ENCODE measurements at places on chromosomes 6 and 20.

- DNase-seq, result no peak
These were observed 88.0 kb upstream of the RPS6KA2 start for GRCh38 chr6:166715065-166715464.

DNA sequence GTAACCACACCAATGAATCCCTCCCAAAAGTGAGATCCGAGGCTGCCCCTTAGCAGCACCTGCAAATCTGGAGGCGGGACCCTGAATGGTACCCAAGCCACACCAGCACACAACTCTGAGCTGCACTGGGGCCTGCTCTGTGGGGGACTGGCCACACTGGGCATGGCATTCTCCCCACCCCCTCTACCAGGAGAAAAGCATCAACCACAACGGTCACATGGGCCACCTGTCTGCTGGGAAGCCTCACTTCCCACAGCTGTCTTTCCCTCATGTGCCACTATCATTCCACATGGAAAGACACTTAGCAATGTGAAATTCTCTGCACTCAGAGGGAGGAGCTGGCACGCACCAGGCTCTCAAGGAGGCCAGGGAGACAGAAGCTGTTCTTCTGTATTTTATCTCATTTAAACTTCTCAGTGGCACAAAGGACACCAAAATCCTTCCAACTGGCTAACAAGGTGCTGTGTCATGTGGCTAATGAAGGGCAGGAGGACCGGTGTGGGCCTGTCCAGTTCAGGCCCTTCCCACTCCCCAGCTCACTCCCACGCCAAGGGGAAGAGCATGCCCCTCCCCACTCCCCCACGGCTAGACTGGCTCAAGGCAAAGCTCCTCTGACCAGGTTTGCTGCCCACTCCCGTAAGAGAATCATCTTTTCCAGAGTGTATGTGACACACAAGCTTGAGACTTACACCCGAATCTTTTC lies 19.0 kb downstream of the YTHDF1 start:
- DNase-seq, result no peak

DNA sequence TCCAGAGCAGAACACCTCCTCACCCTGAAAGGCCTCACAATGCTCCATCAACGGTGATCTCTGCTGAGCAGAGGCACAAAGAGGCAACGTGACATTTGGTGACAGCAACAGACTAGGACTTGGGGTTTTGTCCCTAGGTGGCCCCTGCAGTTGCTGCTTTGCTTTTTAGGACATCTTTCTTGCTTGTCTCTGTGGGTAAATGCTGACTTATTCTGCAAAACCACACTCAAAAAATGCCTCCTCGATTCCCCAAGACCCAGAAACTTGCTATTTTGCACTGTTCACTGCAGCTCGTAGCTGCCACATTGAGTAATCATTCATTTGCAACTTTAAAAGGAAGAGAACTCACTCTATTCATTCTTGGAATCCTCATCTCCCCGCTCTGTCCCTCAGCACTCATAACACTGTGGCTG lies 209.9 kb downstream of the LY86 start:
- DNase-seq, result no peak

- no peak for DNase-seq
These were observed 179.0 kb upstream of the MAP3K7 start for GRCh38 chr6:90765895-90766294.

DNA sequence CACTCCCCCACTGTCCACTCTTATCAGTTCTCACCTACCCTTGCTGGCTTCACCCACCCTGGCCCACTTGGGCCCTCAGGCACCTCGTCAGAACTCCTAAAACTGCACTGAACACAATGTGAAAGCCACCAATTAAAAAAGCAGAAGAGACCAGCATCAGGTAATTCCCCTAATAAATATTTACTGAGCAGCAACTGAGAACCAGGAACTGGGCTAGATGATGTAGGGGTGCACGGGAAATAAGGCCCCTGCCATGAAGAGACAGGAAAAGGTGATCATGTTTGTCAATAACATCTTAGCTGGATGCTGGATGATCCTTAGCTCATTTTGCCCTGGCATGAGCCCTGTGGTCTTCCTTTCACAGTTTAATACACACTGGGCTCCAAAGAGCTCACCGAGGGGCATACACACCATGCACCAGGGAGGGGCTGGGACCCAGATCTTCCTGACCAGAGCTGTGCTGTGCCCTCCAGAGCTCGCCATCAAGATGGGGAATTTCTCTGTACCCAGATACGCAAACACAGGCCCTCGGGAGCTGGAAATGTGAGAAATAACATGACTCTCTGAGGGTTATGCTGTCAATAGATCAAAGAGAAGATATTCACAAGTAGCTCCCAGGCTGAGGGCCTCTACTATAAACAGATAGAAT lies 113.6 kb upstream of the SLC22A16 start:
- no peak for DNase-seq

GRCh38 chr6:14705841-14706377 lies 540.0 kb upstream of the JARID2 start:
- DNase-seq, result no peak

GRCh38 chr6:133340557-133340956 lies 99.4 kb downstream of the EYA4 start:
- DNase-seq, result no peak

Data from activated CD4-positive, CD25-positive, alpha-beta regulatory T cell treated with anti-CD3 and anti-CD28 coated beads, Interleukin-2, amount 50 U/mL, for 16 hours (primary cell).